ENCODE measurements at places on chromosomes 4 and X.

GRCh38 chrX:118541482-118541881, 45.9 kb downstream of the DOCK11 start:
- no peak for DNase-seq

GRCh38 chr4:106681381-106681921, 312.9 kb upstream of the GIMD1 start:
- no peak for DNase-seq

- DNase-seq, result peak; percentile 14
Measured at GRCh38 chrX:24081661-24082154, 27.0 kb downstream of the EIF2S3 start.

DNA sequence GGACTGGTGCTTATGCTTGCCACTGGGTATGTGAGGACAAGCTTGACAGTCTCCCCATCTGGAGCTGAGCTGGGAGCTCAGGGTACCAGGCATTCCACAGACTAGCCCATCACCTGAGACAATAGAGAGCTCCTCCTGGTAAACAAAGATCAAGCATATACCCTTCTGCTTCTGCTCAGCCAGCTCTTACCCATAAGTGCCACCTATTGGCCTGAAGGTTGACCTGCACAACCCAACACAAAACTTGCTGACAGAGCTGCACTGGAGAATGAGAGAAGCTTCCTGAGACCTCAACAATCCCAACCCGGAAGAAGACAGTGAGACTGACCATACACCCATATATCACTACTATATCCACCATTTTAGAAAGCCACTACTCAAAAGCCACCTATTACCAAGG, 1049.2 kb upstream of the INTU start:
- no peak for DNase-seq

GRCh38 chr4:150818661-150819060, 196.4 kb downstream of the LRBA start:
- no peak for DNase-seq

- DNase-seq, result no peak
Measured at GRCh38 chr4:88797725-88798124, 100.1 kb upstream of the NAP1L5 start.

DNA sequence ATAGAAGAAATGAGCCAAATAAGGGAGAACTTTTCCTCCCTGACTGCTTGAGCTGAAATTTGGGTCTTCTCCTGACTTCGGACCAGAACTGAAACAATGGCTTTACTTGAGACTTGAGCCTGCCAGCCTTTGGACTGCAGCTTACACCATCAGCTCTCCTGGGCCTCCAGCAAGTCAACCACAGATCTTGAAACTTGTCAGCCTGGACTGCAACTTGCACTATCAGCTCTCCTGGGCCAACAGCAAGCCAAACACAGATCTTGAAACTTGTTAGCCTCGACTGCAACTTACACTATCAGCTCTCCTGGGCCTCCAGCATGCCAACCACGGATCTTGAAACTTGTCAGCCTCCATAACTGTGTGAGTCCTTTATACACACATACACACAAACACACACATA, 425.9 kb upstream of the PCDH7 start:
- no peak for DNase-seq

GRCh38 chrX:120575379-120576114, 14.8 kb upstream of the CUL4B start:
- DNase-seq, result no peak

DNA sequence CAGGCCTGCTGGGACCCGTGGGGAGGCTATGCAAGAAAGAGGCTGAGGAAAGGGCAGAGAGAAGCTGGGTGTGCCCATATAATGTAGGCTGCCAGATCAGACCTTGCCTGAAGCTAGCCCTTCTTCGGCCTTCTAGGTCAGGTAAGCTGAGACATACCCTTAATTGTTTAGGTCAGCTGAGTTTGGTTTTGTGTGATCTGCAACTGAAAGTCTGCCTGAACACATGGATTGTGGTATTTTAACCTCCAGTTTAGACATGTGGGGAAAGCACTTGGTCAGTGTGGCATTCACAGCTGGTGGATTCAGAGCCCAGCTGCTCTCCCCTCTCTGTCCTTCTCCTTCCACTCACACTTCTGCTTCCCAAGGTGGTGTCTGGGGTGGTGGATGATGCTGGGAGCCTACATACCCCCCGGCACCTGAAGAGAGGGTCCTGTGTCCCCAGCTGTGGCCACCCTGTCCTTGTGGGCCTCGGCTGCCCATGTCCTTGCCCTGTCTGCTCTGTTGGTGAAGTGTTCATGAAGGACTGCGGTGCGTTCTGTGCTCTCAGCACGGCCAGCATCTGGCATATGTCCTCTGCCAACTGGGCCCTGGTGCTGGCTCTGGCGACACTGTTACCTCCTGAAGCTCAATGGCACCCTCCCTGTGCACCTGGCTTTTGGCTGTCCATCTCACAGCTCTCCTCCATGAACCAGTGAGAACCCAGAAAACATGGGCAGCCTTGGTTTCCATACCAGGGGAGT, 82.1 kb downstream of the NAT8L start:
- peak; percentile 3 for DNase-seq

GRCh38 chr4:150938417-150938816, 76.7 kb downstream of the LRBA start:
- DNase-seq, result no peak

DNA sequence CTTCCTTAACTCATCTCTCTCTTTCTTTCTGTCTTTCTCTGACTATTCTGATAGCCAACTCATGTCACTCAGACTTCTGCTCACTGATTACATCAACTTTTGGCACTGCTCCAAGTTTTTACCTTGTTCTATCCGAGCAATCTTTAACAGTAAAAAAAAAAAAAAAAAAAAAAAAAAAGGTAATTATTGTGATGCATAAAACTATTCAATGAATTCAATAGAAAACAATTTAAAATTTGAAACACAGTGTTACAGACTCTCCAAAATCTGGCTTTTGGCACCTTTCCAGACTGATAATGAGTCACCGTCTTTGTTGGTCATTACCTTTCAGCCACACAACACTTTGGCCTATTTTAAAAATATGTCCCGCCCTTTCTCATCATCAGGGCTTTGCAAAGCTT, 229.5 kb downstream of the GALNTL6 start:
- DNase-seq, result no peak

GRCh38 chr4:105520819-105521790, 31.3 kb upstream of the ARHGEF38 start:
- peak; percentile 62 for DNase-seq

DNA sequence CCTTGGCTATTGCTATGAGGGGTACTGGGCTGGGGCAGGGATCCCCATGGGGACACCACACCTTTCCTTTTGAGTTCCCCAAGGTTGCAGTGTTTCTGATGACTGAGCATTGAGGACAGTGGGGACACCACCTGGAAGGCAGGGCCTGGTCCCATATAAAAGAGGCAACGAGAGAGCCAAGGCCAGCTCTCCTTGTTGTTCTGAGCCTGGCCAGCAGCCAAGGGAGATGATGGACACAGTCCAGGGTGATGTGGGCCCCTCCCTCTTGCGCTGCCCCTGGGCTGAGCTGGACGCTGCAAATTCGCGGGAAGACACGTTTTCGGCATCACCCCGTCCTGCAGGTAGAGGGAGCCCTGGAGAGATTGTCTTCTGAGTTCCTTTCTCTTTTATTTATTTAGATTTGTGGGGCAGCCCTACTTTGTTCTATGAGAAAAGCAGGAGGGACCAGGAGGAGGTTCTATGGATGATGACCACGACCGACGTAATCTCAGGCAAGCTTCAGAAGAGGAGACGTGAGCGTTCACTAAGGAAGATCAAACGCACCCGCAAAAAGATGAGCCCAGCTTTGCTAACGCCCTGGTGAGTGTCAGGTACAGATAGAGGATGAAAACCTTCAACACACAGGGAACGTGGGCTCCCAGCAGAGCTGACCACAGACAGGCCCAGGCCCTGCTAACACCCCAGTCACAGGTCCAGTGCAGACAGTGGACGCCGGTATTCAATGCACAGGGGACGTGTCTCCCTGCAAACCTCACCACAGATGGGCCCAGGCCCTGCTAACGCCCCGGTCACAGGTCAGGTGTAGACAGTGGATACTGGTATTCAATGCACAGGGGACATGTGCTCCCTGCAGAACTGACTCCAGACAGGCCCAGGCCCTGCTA, 97.4 kb downstream of the SHOX start:
- DNase-seq, result no peak

DNA sequence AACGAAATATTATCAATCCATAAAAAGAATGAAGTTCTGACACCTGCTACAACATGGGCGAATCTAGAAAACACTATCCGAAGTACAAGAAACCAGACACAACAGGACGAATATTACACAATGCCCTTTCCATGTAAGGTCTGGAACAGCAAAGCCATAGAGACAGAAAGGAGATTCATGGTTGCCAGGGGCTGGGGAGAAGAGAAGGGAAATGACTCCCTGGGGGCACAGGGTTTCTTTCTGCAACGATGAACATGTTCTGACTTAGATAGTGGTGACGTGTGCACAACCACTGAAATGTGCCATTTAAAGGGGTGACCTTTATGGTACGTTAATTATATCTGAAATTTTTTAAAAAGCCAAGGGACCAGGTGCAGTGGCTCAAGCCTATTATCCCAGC, 28.3 kb downstream of the GPR143 start:
- DNase-seq, result no peak

- no peak for DNase-seq
Measured at GRCh38 chr4:156113138-156113765, 159.6 kb upstream of the CTSO start.

DNA sequence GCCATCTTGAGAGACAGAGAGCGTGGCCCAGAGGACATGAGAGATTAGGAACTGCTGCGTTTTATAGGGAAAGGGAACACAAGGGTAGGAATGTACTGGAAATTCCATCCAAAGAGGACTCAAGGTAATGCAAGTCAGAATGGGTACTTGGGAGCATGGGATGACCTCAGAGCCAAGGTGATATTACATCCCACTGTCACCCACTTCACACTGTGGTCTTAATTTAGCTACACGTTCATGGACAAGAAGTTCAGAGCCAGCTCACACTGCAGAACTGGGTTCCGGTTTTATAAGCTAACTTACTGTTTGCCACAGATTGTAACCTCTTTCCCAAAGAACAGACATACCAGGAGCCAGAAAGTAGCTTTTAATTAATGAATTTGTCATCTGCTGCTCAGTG, 244.7 kb downstream of the CBR4 start:
- DNase-seq, result no peak

DNA sequence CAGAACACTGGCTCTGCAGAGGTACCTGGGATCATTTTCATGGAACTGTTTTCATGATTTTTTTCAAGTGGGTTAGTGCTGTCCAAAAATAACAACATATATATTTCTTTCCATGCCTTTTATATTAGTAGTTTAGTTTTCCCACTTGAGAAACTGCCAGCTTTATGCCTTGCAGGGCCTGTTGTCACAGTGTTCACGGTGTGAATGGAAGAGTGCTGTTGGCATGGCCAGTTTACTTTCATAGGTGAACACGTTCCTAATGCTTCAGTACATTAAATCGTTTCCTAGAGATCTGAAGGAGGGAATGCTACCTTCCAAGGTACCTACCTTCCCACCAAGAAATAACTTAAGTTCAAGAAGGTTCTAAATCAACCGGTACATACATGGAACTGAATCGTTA, 12.6 kb downstream of the DOCK11 start:
- no peak for DNase-seq

DNA sequence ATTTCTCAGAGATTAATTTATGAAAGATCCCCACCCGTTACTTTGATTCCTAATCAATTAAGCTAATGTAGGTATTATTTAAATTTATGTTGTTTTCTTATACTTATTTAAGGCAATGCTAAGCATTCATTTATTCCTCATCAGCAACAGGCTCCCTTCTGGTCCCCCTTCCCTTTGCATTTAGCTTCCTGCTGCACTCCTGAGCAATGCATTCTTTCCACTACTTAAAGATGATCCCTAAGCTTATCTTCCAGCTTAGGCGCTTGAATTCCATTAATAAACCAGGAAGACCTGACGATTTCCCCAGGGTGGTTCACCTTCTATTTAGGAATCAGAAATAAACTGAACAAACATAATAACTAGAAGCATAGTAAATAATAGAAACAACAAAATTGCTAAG, 1003.1 kb downstream of the FSTL5 start:
- DNase-seq, result no peak

GRCh38 chrX:21658152-21658737, at the start of gene KLHL34:
Gene KLHL34 (minus strand): TSS chrX:21658330. CDS start chrX:21657788, 542 bp downstream.
- no peak for DNase-seq

- DNase-seq, result no peak
Measured at GRCh38 chr4:155552180-155552579, 114.5 kb upstream of the GUCY1A1 start.

- DNase-seq, result no peak
Measured at GRCh38 chr4:140047786-140048185, 106.2 kb downstream of the MAML3 start.

- DNase-seq, result no peak
Measured at GRCh38 chr4:39480902-39481695, 22.2 kb downstream of the LIAS start.

- DNase-seq, result no peak
Measured at GRCh38 chrX:19334945-19335626, 8.6 kb upstream of the PDHA1 start.

GRCh38 chrX:88613338-88613737, 133.7 kb upstream of the CPXCR1 start:
- peak; percentile 72 for DNase-seq

DNA sequence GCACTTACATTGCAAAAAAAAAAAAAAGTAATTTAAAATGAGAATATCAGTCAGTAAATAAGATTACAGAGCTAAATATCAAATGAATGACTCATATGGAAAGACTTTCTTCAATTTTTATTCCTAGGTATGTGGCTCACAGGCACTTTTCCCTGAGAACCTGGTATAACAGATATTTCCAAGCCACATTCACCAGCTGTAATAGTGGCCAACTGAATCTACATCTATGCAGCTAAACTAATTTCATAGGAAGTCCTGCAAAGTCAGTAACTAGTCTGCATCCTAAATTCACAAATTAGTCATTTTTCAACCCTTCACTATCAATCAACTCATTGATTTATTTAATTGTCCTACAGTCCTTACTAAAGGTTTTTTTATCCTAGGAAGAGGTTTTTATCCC, 5.6 kb downstream of the PDE5A start:
- DNase-seq, result no peak

All from pons (tissue), 1 donor.